Type B pancreatic cell (in vitro differentiated cells): ENCODE measurements at places on chromosomes 2 and 18.

DNA sequence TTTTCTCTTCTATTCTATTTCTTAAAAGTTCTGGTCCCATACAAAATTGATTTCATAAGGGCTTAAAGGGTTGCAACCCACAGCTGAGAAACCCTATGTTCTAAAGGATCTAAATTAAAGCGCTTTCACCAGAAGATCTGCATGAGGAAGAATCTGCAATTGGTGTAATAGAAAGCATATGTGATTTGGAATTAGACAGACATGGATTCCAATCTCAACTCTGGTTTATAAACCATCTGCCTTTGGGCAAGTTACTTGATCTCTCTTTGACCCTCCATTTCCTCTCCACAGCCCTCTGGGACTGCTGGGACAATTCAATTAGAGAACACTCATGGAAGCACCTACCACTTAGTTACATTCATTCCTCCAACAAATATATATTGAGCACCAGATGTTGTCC is 178.7 kb downstream of the ANTXR1 start:
- DNase-seq: no peak

- DNase-seq: no peak
Observed at GRCh38 chr2:235843591-235844395, 324.4 kb downstream of the GBX2 start.

DNA sequence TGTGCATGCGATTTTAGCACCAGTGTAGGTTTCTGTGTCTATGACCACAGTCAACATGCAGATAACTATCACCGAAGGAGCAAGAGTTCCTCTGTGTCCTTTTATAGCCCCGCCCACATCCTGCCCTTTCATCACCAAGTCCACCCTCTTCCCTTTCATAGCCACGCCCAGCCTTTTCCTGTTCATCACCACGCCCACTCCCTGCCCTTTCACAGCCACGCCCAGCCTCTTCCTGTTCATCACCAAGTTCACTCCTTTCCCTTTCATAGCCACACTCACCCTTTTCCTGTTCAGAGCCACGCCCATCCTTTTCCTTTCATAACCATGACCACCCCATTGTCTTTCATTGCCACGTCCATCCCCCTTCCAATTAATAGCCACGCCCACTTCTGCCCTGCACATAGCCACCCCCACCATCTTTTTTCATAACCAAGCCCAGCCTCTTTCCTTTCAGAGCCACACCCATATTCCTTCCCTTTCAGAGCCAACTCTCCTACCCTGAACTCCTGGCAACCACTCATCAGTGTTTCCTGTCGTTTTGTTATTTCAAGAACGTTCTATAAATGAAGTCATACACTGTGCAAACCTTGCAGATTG is 273.9 kb downstream of the MYT1L start:
- no peak for DNase-seq

DNA sequence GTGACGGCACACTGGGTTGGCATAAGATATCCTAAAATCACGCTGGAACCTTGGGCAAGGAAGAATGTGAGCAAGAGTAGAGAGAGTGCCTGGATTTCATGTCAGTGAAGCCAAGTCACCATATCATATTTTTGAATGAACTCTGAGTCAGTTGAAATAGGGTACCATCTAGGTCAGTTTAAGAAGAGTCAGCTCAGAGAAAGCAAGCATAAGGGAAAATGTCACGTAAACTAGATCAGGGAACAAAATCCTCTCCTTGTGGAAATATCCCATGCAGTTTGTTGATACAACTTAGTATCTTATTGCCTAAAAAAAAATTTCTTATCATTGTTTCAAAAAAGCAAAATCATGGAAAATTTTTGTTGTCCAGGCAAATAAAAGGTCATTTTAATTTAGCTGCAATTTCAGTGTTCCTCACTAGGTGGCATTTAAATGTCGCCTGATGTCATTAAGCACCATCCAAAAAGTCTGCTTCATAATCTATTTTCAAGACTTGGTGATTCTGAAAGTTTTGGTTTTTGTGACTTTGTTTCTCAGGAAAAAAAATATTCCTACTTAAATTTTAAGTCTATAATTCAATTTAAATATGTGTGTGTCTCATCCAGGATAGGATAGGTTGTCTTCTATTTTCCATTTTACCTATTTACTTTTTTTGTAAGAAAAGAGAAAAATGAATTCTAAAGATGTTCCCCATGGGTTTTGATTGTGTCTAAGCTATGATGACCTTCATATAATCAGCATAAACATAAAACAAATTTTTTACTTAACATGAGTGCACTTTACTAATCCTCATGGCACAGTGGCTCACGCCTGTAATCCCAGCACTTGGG is 19.6 kb downstream of the RSAD2 start:
- DNase-seq: no peak

GRCh38 chr2:176088048-176088936 is 4.2 kb upstream of the HOXD13 start:
- peak; percentile 80 for DNase-seq

- peak; percentile 62 for DNase-seq
Observed at GRCh38 chr18:2908946-2909335, 62.1 kb downstream of the EMILIN2 start.

GRCh38 chr2:220434385-220434784 is 807.0 kb downstream of the SLC4A3 start:
- DNase-seq: no peak

DNA sequence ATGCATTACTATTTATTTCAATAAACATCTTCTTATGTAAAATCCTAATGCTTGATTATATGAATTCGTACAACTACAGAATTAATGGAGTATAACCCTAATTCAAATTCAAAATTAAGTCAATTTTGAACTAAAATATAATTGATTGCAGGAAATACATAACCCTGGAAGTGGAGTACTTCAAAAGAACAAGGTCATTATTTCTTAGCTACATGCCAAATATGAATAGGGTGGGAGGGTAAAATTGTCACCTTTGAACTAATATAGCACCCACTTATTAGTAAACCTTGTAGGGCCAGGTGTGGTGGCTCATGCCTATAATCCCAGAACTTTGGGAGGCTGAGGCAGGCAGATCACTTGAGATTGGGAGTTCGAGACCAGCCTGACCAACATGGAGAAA is 895.4 kb upstream of the ACVR2A start:
- no peak for DNase-seq

DNA sequence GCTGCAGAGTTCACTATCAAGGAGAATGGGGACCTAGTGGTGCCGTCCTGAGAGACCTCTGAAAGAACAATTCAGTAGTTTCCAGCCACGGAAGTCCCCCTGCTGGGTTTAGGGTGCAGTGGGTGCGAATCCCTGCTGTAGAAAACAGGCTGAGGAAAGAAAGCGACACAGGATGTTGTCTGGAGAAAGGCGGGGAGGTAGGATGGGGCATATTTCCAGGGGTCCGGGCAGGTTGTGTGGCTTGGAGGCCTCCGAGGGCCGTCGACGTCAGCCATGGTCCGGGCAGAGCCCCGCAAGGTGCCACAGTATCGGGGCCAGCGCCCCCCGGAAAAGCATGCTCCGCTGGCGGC is 807 bp upstream of the CREB1 start:
- no peak for DNase-seq

DNA sequence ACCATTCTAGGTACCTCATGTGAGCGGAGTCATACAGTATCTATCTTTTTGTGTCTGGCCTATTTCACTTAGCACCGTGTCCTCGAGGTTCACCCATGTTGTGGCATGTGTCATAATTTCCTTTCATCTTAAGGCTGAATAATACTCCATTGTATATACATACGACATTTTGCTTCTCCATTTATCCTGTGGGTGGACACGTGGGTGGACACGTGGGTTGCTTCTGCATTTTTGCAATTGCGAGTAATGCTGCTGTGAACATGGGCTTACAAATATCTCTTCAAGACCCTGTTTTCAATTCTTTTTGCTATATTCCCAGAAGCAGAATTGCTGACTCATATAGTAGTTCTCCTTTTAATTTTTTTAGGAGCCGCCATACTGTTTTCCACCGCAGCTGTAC is 243.6 kb upstream of the EPAS1 start:
- no peak for DNase-seq

GRCh38 chr2:204239411-204240165 is 303.0 kb downstream of the ICOS start:
- no peak for DNase-seq

DNA sequence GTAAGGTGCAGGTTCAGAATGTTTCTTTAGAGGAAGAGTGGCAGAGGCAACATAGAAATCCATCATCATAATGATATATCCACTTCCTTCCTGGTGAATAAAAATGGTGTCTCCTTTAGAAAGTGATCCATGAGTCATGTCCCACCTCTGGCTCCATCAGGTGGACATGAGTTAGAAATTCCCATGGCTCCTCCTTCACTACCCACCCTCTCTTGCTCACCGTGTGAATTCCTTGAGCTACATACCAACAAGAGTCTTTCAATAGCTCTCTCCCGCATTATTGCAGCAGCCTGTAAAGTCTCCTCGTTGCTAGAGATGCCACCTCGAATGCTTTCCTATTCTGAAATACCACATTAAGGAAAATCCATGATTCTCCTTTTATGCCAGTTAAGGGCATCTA is 317.6 kb downstream of the LNPK start:
- no peak for DNase-seq

GRCh38 chr18:53283708-53284107 is 940.8 kb downstream of the MBD2 start:
- DNase-seq: no peak

DNA sequence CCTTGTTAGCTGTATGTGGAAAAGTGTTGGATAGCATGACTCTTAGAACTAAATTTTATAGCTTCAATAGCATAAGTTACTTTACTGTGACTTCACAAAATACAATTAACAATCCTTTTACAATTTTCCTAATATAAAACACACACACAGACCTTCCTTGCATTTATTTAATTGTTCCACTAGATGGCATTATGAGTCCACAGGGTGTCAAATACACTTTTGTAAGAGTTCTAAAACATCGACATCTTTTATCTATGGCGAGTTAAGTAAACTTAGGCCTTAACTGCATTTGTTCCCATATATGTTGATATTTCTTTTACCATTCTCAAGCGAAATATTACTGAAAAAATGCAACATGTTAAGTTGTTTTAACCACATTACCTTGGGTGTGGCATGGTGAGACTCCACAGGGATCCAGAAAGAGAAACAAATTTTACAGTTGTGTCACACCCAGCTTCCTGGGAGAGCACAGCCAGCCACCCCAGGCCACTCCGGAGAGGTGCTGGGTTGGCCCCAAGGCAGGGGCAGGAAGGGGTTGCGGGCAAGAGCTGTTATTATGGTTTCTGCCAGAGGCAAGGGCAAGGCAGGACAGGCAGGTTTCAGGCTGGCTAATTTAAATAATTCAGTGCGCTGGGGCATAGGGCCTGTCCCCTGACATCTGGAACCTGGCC is 312.4 kb upstream of the MC4R start:
- DNase-seq: no peak

GRCh38 chr18:23938043-23938756 is 76.4 kb upstream of the TTC39C start:
- DNase-seq: no peak

DNA sequence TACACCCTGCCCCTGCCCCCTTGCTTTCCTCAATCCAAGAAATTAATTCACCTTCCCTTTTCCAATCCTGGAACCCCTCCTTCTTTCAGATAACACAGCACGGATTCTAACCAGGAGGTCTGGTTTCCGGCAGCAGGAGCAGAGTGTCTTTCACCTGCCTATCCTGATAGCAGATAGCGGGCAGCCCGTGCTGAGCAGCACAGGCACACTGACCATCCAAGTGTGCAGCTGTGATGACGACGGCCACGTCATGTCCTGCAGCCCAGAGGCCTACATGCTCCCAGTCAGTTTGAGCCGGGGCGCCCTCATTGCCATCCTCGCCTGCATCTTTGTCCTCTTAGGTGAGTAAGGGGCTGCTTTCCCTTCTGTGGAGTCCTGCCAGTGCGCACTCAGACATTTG is 216.7 kb downstream of the CDH20 start:
- no peak for DNase-seq

DNA sequence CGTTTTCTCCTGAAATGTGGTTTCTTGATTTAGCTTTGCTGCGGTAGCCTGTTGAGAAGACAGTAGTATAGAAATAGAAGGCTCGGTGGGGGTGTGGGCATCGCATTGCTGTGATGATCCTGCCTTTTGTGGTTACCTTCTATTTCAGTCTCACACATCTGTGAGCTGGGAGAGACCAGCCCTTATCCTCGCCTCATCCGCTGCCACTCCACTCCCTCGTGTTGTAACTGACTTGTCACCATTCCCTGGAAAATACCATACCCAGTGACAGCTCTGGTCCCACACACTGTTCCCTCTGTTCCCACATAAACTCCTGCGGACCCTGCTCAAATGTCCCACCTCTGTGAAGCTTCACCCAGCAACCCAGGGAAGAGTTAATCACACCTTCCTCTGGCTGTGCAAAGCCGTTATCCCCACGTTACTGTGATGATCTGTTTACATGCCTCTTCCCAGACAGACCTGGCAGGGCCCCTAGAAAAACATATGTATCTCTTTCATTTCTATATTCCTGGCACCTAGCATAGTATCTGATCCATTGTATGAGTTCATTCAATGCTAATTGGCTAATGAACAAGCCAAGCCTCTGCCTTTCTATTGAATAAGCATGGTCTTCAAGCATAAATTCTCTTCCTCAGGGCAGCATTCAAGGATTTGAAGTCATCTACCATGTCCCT is 114.6 kb downstream of the MAPK4 start:
- DNase-seq: no peak

GRCh38 chr2:102438578-102438977 is 15.6 kb downstream of the IL18RAP start:
- DNase-seq: no peak

- DNase-seq: no peak
Observed at GRCh38 chr18:34647251-34647650, 62.8 kb upstream of the DTNA start.

GRCh38 chr2:74835831-74836674 is 2.1 kb downstream of the HK2 start:
- DNase-seq: no peak

DNA sequence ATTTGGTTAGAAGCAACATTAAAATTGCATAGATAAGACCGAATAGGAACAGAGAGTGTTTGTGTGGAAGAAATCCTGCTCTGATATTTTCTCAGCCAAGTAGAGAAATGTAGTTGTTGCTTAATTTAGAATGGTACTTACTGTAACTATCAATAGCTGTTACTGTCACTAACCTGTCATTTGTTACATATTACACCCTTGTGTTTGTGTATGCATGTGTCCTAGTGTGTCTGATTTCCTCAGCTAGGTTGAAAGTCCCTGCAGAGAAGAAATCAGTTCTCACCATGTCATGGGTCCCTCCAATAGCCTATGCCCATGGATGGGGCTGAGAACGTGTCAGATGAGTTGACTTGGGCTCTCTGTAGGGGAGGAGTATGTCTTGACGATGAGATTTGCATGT is 94.4 kb downstream of the SPTBN1 start:
- no peak for DNase-seq
